ENCODE measurements at places on chromosomes 3 and 15.

GRCh38 chr3:59391131-59391530 lies 341.3 kb upstream of the CFAP20DC start:
- DNase-seq = no peak

GRCh38 chr3:121730940-121731687 lies 18.4 kb downstream of the GOLGB1 start:
- no peak for DNase-seq

- no peak for DNase-seq
These were observed 263.4 kb upstream of the WNT5A start for GRCh38 chr3:55750525-55750924.

- no peak for DNase-seq
These were observed 1383.6 kb downstream of the ZPLD1 start for GRCh38 chr3:103818398-103818797.

- DNase-seq = no peak
These were observed 75.2 kb upstream of the C3orf80 start for GRCh38 chr3:160150066-160150465.

GRCh38 chr3:58180940-58181587 lies 29.7 kb downstream of the DNASE1L3 start:
- no peak for DNase-seq

Data from NCI-H510A (cell line).